ENCODE measurements at places on chromosomes 5 and 9.

DNA sequence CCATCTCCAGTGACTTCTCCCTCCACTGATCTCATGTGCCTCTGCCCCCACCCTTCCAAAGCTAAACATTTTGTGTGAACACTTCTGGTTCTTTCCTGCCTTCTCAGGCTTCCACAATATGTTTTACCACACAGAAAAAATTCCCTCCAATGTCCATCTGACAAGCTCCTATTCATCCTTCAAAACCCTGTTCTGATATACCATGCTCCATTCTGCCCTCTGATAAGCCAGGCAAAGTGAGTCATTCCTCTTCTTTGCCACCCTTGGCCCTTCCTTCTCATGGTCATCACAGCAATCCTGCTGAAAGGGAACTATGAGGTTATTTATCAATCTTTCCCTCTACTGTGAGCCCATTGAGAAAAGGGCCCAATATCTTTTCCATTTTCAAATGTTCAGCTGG, 97.6 kb downstream of the BARX1 start:
- DNase-seq, result no peak

DNA sequence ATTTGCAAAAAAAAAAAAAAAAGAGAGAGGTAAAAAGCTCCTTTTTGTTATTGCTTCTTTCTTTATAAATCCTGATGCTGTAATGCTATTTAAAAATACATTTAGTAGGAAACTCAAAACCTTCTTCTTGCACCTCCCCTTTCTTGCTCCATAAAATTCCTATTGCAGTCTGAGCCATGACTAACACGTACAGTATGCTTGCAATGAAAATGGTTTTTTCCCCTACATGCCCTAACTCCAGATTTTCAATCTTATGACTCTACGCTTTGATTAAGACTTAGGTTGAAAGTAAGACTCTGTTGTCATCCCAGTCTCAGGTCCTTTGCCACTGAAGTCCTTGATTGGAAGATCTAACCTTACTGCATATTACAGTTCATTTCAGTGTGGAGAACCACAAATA, 23.9 kb downstream of the FGF10 start:
- DNase-seq, result no peak

GRCh38 chr5:135743181-135743580, 91.3 kb upstream of the SLC25A48 start:
- no peak for DNase-seq

- no peak for DNase-seq
Measured at GRCh38 chr5:150584556-150585335, 55.7 kb upstream of the SYNPO start.

DNA sequence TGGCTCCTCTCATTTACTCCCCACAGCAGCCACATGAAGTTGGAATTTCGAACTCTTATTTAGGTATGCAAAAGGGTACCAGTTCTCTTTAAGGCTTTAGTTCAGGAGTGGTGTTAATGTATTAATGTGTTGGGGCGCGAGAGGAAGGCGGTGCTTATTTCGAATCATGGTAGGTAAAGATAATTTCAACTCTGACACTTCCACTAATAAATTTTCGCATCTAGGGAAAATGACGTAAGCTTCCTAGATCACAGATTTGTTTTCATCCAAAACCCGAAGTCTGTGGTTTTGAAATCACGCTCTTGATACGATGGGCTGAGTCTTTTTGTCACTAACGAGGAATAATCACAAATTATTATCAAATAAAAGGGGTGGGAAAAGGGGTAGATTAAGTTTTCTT, 681 bp downstream of the PPWD1 start:
- peak; percentile 9 for DNase-seq

GRCh38 chr5:10036136-10036815, 213.4 kb downstream of the ATPSCKMT start:
- no peak for DNase-seq

- no peak for DNase-seq
Measured at GRCh38 chr5:135877570-135878155, 18.0 kb downstream of the IL9 start.
